ENCODE measurements at places on chromosomes 5 and 9. TPM values are rescaled to one million over a fixed set of nuclear protein-coding genes. Genes with fewer than 3 reads are reported as not detected.

SLC6A19 gene
- total RNA-seq, result not detected

AKNA gene
- 2.6 TPM for total RNA-seq

GRCh38 chr9:75358846-75359245 lies 270.5 kb downstream of the OSTF1 start:
- DNase-seq, result no peak

DNA sequence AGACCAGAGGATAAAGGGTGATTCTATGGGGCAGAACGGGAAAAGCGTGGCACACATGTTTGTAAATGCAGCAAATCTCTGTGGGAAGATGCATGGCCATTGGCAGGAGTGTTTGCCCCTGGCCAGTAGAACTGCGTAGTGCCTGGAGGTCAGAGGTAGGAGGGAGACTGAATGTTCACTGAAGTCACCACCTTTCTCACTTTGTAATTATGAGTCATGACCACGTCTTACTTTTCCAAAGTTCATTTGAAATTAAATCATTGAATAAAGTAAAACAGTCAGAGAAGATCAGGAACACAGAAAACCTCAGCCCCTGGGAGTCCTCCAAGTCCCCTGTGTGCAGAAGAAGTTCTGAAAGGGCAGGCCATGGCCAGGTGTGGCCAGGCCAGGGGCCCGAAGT lies 4.6 kb downstream of the PTGES start:
- peak; percentile 65 for DNase-seq

IRX2 gene
- total RNA-seq, result 11.3 TPM

DNA sequence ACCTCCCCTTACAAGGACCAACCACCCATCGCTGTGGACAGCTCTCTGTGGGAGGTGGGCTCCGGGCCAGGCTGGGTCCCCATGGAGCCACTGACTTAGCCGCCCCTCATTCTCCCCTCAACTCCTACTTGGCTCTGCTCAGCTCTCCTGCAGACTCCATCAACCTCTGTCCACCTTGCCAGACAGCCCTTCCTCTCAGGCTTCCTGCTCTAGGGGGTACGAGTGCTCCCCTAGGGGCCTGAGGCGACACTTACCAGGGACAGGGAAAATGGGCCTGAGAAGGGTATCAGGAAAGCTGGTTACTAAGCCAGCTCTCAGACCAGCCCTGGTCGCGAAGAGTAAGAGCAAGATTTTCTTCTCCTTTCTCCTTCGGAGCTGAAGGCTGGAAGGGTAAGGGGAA lies 43.9 kb downstream of the SHB start:
- DNase-seq, result no peak
